ENCODE measurements at places on chromosomes 6 and 20.

DNA sequence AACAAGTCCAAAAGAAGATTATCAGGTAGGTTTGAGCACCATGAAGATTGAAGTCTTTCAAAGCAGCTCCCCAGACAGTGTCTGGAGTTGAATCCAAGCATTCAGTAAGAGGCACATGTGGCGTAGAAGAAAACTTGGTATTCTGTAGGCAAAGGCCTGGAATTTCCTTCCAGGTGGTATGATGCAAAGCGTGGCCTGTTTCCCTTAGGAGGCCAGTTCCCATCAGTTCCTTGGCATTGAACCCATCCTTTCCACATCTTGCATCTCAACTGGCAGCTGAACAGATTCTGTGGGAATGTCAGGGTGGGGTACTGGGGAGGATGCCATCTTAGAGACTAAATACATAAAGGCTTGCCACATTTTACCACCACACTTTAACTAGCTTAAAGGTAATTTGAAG lies 516.0 kb downstream of the BTBD3 start:
- DNase-seq = no peak

GRCh38 chr6:39664173-39664572 lies 61.0 kb downstream of the KIF6 start:
- DNase-seq = no peak

DNA sequence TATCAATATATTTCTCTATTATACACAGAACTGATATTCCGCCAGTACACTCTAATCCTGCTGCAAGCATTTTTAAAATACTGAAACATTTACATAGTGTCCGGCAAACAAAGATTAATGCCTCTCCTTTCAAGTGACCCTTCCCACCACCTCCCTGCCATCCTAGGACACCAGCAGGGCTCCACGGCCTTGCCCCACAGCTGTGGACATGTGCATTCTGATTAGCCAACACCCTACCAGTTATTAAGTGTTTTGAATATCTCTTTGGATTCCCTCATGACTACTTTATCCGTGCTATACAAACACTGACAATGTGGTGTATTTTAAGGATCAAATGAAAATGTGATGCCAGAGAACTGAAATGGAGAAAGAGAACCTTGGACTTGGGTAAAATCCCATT lies 615.1 kb downstream of the KIF16B start:
- no peak for DNase-seq

- no peak for DNase-seq
Measured at GRCh38 chr6:94636780-94637385, 940.5 kb upstream of the MANEA start.

- DNase-seq = peak; percentile 62
Measured at GRCh38 chr6:14660806-14661579, 543.4 kb downstream of the CD83 start.
